ENCODE measurements at places on chromosomes 1 and 21.

DNA sequence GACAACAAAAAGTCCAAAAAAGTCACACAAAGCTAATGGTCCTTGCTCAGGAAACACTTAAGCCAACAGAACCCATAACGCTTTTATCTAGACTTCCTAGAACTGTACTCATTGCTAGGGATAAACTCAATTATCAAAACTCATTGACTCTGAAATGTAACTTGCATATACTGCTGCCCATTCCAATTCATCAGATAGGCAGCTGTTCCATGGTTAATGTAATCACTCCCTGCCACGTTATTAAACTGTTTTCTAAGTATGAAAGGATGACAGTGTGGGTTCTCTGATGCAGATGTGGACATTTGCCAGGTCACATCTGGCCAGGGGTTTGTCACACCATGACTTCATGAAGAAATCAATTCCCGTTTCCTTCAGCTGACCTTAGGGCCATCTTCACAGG, 30.3 kb upstream of the DNAJC11 start:
- no peak for DNase-seq

DNA sequence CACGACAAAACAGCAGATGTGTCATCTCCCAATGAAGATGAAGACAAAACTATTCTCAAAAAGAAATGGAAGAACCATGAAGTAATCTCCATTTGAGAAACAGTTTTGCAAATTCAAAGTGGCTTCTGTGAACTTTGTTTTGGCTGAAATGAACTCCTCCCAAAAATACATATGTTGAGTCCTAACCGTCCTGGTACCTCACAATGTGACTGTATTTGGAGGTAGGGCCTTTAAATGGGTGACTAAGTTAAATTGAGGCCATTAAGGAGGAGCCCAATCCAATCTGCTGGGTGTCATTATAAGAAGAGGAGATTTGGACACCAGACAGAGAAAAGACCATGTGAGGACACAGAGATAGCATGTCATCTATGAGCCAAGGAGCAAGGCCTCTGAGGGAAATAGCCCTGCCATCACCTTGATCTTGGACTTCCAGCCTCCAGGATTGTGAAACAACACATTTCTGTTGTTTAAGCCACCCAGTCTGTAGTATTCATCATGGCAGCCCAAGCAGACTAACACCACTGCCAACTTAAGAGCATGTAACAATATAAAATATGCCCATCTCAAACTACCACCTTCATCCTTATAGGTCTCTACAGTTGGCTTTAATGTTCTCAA, 38.3 kb upstream of the KCNE1 start:
- DNase-seq = no peak

GRCh38 chr1:76725864-76726619, 141.2 kb upstream of the ST6GALNAC5 start:
- no peak for DNase-seq

DNA sequence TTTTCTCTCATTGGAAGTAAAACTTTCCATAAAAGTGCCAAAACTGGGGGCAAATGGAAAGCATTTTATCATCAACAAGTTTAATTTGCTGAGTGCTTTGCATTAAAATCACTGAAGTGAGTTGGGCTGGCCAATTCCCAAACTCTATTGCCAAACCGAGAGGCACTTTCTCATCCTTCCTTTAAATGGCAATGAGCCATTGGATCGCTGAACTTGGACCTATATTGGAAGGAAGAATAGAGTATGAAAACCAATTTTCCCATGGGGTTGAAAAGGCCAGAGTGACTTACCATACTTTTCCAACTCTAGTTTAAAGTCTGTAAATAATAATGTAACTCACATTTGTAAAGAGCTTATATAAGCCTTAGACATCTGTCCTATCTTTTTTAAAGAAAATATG, 189.1 kb upstream of the C1orf87 start:
- no peak for DNase-seq

All from activated T-cell treated with anti-CD3 and anti-CD28 coated beads, Interleukin-2, amount 50 U/mL, for 4 hours (primary cell).